Stimulated activated CD8-positive, alpha-beta memory T cell treated with anti-CD3 and anti-CD28 coated beads, Interleukin-7, amount 100 ng/mL, for 4 hours (primary cell): ENCODE measurements at places on chromosomes 13 and 19.

DNA sequence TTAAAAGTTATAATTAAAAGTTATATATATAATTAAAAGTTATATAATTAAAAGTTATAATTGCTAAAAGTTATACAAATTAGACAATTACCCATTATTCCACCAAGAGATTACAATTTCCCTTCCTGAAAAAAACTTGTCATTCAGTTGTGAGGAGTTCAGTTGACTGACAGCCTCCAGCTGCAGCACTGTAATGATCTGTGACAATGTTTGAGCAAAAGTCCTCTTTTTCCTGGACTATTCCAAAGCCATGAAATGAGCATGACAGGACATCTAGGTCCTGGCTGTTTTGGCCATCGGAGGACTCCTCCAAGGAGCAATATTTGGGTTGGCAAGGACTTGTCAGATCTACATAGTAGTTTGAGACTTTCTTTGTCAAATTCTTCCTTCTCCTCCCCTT is 258.7 kb upstream of the EDNRB start:
- DNase-seq = no peak

GRCh38 chr19:55452749-55453346 is 8.6 kb downstream of the ISOC2 start:
- DNase-seq = no peak

- DNase-seq = no peak
Measured at GRCh38 chr13:45142440-45143345, 22.4 kb downstream of the GTF2F2 start.

DNA sequence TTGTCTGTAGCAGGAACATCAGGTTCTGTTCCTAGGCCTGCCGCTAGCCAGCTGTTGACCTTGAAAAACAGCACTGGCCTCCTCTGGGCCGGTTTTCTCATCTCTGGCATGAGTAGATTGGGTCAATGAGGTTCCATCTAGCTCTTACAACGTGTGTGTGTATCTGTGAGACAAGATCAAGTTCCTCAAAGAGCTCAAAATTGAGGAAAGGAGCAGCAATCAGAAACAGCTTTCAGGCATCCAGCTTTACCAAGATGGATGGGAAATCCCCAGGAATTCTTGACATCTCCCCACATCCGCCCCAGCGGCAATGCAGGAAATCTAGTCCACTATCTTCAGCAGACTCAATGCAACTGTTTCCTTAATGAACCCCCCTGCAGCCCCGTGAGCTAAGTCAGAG is 4.9 kb downstream of the FLT1 start:
- no peak for DNase-seq

- peak; percentile 46 for DNase-seq
Measured at GRCh38 chr19:31356587-31357314, 7.5 kb upstream of the TSHZ3 start.

DNA sequence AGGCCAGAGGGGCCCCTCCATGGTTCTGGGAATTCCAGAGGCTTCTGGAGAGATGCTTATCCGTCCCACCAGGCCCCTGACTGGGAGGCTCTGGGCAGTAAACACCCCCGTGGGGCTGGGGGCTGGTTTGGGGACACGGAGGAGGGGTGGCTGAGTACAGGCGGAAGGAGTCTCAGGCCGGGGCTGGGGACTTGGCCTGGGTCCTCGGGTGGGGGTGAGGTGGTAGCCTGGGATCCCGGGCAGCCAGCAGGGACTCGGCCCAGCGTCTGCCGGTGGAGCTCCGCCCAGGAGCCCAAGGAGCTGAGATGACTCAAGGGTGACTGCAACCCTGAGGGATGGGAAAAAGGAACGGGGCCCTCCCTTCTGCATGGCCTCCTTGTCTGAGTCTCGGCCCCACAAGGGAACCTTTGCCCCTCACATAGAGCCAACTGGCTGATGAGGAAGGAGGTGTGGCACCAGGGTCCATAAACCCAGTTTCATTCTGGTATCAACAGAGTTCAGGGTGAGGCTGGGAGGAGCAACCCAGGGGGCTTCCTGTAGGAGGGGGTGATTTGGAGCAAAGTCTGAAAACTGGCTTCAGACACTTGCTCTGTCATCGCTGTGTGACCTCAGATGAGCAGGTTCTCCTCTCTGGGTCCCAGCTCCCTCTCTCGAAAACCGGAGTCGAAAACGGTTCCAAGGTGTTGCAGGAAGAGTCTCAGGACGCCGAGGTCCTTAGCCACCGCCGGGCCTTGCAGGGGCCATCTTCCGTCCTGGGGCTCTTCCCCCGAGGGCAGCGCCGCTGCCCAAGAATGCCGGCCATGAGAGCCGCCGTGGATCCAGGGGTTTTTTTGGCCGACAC is 809 bp downstream of the MISP start:
- DNase-seq = no peak

GRCh38 chr19:47790398-47790814 is 11.9 kb downstream of the SELENOW start:
- DNase-seq = peak; percentile 64

GRCh38 chr13:36362914-36363313 is 16.7 kb upstream of the SPART start:
- DNase-seq = no peak

GRCh38 chr19:15330801-15331418 is 1.4 kb downstream of the BRD4 start:
- no peak for DNase-seq

DNA sequence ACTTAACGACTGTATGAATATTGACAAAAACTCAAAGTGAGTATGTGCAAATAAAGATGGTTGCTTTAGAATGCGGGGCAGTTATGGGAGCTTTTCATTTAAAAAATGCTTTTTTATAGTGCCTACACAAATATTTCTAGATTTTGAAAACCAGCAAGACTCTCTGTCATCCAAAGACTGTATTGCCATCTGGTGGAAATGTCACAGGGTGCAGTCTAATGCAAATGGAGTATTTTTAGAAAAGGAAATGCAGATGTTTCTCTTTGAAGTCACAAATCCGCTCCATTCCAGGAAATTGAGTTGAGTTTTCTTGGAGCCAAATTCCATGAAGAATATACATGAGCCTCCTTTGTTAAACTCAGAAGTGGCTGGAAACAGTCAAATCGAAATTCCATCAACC is 2.3 kb upstream of the C1QTNF9B start:
- no peak for DNase-seq

DNA sequence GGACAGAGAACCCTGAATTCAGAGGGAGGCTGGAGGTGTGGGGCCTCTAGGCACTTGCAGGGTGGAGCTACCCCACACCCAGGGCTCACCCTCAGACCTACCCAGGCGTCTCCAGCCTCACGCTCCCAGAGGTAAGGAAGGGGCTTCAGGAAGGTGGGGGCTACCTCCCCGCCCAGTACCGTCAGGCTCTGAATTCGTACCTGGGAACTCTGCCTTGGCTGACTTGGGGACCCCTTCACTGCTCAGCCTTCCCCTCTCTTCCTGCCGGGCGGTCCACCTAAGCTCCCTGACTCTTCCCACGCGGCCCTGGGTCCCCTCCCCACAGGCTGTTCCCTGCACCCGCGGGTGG is 28.5 kb upstream of the PARP4 start:
- DNase-seq = no peak

DNA sequence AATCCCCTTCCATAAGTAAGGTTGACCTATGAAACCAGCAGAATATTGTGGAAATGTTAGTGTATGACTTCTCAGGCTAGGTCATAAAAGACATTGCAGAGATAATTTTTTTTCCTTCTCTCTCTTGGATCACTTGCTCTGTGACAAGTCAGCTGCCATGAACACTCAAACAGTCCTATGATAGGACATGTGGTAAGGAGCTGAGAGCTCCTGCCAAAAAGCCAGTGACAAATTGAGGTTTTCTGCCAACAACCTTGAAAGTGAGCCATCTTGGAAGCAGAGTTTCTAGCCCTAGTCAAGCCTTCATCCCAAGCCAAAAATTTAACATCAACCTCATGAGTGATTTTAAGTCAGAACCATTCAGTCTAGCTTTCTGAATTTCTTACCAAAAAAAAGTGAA is 270.9 kb upstream of the NBEA start:
- no peak for DNase-seq

- DNase-seq = no peak
Measured at GRCh38 chr19:55287361-55288079, 3.7 kb downstream of the BRSK1 start.

DNA sequence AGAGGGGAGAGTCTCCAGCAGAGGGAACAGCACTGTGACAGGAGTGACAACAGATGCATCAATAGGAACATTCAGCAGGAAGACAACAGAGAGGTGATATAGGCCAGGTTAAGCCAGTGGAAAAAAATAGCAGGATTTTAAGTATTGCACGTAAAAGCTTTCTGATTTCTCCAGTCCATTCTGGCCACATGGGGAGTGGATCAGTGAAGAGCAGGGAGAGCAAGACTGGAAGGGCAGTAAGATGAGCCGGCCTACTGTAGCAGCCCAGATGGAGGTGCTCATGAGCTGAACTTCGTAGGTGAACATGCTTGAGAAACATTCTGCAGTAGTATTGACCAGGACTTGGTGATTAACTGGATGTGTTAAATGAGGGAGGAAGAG is 1.7 kb downstream of the UTP14C start:
- DNase-seq = no peak

- DNase-seq = no peak
Measured at GRCh38 chr13:93811738-93812112, 585.1 kb downstream of the GPC6 start.

DNA sequence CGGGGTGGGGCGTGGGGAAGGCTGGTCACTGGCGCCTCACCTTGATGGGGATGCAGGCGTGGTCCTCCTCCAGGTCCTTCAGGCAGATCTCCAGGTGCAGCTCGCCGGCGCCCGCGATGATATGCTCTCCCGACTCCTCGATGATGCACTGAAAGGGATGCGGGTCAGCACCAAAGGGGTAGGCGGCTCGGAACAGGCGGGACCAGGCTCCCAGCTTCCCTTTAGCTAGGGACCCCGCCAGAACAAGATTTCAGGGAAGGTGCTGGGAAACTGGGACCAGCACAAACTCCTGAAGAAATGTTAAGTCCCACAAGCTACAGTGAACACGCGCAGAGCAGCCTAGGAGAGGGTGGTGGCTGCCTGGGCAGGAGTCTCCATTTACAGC is 6.0 kb downstream of the EEF2 start:
- no peak for DNase-seq

DNA sequence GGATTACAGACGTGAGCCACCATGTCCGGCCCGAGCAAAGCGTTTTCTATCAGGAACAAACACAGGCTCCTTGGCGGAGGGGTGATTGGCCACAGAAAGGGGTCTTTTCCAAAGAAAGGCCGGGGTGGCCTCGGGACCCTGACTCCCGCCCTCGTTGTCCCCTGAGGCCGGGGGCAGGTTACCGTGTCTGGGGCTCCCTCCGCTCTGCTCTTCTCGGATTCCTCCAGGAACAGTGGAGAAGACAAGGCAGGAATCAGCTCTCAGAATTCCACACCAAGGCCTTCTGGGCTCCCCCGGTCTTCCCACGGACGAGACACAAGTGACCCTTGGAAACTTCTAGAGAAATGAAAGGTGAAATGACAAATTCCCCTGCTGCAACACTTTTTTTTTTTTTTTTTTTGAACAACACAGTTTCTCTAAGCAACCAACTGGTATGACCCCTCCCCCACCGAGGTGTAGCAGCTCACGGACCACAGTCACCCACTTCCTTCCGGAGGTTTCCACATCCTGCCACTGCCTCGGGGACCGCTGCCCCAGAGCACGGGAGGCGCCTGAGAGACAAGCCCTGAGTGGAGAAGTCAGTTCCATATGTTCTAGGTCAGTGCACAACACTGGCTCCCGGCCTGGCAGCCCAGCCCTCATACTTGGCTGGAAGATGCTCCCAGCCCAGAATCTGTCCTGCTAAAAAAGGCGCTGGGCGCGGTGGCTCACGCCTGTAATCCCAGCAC is 11.0 kb downstream of the MOB3A start:
- DNase-seq = peak; percentile 93

GRCh38 chr13:101082441-101082840 is 333.9 kb downstream of the NALCN start:
- no peak for DNase-seq

- no peak for DNase-seq
Measured at GRCh38 chr13:80469105-80469852, 128.4 kb upstream of the SPRY2 start.

DNA sequence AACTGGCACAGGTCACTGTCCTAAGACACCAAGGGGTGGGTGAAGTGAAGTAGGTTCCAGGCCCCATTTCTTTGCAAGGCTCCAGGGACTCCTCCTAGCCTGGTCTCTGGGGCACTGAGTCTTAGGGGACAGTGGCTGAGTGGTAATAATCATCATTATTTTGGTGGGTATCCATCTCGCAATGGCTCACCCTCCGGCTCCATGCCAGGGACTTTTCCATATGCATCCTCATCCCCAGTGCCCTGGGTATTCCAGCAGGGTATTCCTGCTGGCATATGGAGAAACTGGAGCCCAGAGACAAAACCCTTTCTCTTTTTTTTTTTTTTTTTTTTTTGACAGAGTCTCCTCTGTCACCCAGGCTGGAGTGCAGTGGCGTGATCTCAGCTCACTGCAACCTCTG is 2.5 kb downstream of the PDE4A start:
- DNase-seq = no peak

DNA sequence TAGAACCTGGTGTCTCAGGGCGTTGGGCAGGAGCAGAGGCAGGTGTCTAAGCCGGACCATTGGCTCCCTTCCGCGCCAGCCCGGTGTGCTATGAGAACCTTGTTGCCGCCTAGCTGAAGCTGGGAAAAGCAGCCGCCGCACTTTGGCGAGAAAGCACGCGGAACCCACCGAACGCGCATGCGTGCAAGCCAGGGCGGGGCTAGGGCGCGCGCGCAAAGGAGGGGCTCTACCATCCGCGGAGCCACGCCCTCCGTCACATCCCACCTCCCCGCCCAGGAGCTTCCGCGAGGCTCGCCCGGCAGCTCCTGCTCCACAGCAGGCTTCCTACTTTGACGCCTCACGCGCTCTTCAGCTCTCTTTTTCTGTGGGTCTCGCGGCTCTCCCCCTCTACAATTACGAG is 51.3 kb downstream of the WDR87 start:
- DNase-seq = no peak

DNA sequence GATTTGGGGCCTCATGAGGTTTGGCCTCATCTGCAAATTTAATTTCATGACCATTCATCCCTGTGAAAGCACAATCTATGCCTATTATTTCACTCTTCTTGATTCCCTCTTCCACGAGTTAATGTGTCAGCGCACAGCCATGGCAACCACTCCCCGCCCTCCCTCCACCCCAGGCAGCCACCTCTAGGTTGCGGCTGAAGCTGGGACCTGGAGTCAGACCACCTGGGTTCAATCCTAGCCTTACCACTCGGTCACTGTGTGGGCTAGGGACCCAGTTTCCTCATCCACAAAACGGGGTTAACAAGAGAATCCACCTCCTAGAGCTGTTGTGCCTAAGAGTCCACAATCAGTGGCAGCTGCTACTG is 9.8 kb downstream of the CHST8 start:
- no peak for DNase-seq

GRCh38 chr13:41199079-41199478 is 4.7 kb upstream of the KBTBD7 start:
- DNase-seq = no peak

GRCh38 chr13:72144636-72145035 is 277.6 kb upstream of the DACH1 start:
- DNase-seq = no peak

DNA sequence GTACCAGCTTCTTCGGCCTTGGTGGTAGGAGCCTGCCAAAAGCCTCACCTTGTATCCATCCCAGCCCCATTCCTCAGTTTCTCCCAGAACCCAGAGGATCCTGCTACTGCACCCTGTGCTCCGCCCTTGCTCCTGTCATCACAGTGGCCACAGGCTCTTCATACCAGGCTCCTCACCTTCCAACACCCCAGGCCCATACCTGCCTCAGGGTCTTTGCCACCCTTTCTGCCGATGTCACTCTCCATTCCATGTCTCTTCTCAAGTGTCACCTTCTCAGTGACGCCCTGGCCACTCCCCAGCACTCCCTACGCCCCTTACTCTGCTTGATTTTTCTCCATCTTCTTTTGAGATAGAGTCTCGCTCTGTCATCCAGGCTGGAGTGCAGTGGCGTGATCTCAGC is 2.0 kb upstream of the SRRM5 start:
- no peak for DNase-seq
